ENCODE measurements at places on chromosomes 13 and 19.

GRCh38 chr13:43558939-43559338 is 227.8 kb downstream of the ENOX1 start:
- DNase-seq: no peak

GRCh38 chr13:97179501-97179900 is 42.6 kb upstream of the MBNL2 start:
- no peak for DNase-seq

DNA sequence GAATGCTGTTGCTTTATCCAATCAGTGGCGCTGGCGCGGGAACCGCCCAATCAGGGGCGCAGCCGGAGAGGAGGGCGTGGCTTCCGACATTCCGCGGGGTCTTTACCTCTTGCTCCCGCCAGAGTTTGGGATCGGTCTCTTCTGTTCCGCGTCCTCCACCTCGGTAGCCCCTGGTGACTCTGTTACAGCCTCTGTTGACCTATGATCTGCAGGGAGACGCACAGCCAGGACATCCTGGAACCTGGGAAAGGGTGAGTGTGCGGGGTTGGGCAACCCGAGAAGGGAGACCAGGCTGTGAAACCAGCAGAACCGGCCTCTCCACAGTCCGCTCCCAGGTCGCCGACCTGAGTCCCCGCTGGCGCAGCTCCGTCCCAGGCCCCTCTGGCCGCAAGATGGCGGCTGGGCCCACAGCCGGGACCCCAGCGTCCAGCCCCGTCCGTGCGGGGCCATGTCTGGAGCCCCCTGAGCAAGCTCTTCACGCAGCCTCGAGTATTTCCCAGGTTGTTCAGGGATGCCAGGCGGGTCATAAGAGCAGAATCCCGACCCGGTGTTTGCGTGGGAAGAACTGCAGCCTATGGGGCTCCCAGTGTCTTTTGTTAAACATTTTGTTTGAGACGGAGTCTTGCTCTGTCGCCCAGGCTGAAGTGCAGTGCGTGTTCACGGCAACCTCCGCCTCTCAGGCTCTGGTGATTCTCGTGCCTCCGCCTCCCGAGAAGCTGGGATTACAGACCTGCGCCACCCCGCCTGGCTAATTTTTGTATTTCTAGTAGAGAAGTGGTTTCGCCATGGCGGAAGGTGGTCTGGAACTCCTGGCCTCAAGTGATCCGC is 4.4 kb upstream of the ZNF681 start:
- DNase-seq: peak; percentile 63

DNA sequence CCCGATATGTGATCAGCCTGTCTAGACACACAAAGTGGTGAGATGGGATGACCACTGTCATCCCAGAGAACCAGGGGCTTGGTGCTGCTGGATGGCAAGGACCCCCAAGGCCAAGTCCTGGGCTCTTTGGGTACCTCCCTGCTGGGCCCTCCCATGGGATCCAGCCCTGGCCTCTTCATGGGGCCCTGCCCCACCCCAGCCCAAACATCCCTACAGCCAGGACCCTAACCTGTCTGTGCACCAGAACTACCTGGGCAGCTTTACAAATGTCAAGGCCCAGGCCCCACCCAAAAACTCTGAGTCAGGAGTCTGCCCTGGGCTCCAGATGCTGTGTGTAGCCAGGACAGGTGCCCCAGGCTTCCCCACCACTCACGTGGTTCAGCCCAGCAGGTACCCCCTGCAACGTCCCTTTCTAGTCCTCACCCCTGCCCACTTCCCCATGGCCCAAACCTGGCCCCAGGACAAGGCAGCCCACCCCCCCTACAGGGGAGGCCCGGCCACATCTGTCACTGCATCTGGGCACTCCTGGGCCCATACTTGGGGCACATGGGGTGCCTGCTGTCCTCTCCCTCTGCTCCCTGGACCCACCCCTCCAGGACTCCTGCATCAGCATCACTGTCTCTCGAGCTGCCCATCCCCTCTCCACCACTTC is 233.5 kb downstream of the TUBA3C start:
- DNase-seq: no peak

Measured in activated naive CD8-positive, alpha-beta T cell treated with anti-CD3 and anti-CD28 coated beads, Interleukin-2, amount 50 U/mL, for 16 hours (primary cell).